ENCODE measurements at places on chromosomes 13 and 19. TPM values are rescaled to one million over a fixed set of nuclear protein-coding genes. Genes with fewer than 3 reads are reported as not detected.

DNA sequence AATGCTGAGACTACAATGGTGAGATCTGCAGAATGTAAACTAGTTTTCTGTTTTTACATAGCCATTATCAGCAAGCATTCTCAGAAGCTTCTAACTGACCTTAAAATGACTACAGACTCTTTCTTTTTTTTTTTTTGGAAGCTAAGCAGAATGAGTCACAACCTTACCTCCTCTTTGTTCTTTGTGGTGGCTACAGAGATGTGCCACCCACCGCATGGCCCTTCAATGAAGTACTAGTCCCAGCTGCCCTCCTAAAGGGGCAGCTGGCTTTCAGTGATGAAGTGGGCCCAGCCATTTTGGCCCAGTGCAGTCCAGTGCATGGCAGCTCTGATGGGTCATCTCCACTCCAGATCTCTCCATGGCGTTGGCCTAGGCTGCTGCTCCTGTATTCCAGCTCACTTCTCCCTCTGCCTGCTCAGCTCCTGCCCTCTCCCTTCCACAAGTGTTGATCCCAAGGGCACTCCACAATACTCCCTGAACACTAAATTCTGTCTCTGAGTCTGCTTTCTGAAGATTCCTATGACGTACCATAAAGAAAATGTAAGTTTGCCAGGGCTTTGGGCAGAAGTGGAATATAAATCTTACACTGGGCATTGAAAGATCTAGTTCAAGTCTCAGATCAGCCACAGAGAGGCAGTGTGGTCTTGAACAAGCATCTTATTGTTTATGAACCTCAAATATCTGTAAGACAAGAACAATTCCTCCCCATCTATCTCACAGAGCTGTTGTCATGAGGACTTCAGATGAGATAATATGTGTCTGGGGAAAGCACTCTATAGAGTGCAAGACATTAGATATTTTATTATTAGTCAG, 85.6 kb downstream of the RXFP2 start:
- H3K27ac ChIP-seq = no peak overlapping the region
- H3K4me3 ChIP-seq = no peak overlapping the region
- H3K36me3 ChIP-seq = no peaks in the 10 kb centered on the region
- H3K4me1 ChIP-seq = no peaks in the 10 kb centered on the region

DNA sequence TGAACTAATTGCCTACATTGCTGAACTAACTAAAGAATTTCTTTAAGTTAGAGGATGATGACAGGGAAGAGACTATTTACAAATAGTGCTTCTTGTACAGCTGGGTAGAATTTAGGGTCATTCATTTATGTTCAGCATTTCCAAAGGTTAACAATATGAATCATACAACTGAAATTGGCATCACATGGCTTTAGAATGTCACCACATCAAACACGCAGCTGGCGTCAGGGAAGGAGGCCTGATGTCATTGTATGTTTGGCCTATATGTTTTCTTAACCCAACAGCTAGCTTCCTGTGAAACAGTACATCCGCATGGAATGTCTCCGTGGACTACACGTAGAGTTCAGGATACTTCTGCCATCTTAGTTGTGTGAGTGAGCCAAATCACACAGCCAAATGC, 99.0 kb upstream of the TNFSF11 start:
- H3K36me3 ChIP-seq = no peaks in the 10 kb centered on the region
- H3K27ac ChIP-seq = no peak overlapping the region
- no peaks in the 10 kb centered on the region for H3K4me1 ChIP-seq
- H3K27me3 ChIP-seq = no peaks in the 10 kb centered on the region

GRCh38 chr13:28622286-28622685, 36.6 kb upstream of the POMP start:
- H3K4me1 ChIP-seq = no peaks in the 10 kb centered on the region
- H3K36me3 ChIP-seq = no peaks in the 10 kb centered on the region
- no peaks in the 10 kb centered on the region for H3K27me3 ChIP-seq
- no peak overlapping the region for H3K27ac ChIP-seq

- DNase-seq = no peak
- H3K27ac ChIP-seq = no peak overlapping the region
- H3K4me3 ChIP-seq = no peak overlapping the region
- H3K27me3 ChIP-seq = no peaks in the 10 kb centered on the region
- no peaks in the 10 kb centered on the region for H3K4me1 ChIP-seq
Observed at GRCh38 chr13:84654654-84655275, 772.5 kb upstream of the SLITRK1 start.

Gene ZNF536
- total RNA-seq = not detected

Gene NCAN
- not detected for total RNA-seq

DNA sequence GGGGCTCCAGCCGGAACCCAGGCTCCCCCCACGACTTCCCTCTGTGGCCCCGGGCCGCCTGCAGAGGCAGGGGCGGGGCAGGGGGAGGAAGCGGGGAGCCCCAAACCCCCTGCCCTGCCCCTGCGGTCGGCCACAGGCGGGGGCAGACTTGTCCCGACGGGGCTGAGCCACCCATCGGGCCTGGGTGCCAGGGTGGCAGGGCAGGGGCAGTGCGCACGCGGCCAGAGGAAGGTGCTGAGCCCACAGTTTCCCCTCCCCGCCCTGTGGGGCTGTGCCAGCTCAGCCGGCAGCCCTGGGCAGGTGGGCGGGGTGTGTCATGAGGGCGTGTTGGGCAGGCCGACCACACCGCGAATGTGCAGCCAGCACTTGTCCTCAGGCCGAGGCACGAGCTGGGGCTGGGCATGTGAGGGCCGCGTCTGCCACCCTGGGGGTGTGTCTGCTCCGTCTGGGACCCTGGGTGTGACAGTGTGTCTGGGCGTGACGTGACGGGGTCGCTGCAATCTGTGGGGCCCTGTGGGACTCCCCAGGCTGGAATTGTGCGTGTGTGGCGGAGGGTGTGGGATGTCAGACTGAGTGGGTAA, 17.7 kb downstream of the CCDC97 start:
- peaks cover 25% of the 10 kb centered on the region for H3K4me1 ChIP-seq
- no peak overlapping the region for H3K27ac ChIP-seq
- DNase-seq = peak; percentile 43
- no peaks in the 10 kb centered on the region for H3K36me3 ChIP-seq
- H3K27me3 ChIP-seq = no peaks in the 10 kb centered on the region

Data from ovary (tissue), 10 donors.